ENCODE measurements at places on chromosomes 13 and 19.

DNA sequence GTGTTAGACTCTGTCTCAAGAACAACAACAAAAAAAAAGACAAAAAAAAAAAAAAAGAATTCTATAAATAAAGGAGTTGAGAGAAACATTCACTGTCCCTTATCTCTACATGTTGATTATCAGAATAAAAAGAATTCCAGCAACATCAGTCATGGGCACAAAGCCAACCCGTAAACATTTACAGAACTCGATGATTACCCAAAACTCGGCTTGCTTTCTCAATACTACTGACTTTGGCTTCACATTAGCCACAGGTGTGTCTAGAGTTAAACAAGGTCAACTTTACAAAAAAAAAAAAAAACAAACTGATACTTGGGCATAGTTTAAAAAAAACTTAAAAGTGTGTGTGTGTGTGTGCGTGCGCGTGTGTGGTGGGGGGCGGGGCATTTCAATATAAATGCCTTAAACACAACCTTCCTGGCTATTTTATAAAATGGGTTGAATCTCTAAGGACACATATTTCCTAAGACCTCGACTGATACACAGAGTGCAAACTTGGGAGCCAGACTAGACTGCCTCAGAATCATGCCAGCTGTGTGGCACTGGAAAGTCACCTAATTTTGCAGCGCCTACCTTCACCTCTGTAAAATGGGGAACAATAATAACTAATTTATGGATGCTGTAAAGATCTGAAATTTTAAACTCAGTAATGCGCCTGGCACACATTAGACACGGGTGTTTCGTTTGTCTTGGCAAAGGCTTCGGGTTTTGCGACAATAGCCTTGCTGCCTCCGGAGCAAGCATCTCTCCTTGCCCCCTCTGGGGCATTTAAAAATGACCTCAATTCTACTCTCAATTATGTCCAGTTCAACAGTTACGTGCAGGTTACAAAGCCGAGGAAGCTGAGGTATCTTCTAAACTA, 922 bp downstream of the EBPL start:
- no peak for DNase-seq

- DNase-seq = no peak
Measured at GRCh38 chr13:98565726-98566565, 11.0 kb downstream of the STK24 start.

DNA sequence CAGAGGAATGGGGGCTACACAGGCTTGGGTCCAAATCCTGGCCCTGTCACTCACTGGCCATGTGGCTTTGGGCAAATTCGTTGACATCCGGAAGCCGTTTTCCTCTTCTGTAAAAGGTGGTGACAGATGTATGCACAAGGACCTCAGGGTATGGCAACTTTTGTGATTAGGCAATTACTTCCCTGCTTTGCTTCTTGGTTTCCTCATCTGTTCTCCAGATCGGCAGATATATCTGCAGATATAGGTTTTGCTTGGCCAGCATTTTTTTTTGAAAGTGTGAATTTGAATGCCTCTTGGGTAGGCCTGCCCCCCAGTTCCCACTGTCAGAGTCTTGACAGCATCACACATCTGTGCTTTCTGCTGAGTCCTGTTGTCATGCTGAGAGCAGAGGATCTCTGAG, 17.7 kb downstream of the TMEM272 start:
- DNase-seq = peak; percentile 93

- DNase-seq = no peak
Measured at GRCh38 chr13:110328573-110328972, 21.5 kb downstream of the COL4A2 start.

GRCh38 chr19:8143041-8143440, 6.4 kb downstream of the FBN3 start:
- no peak for DNase-seq

- DNase-seq = no peak
Measured at GRCh38 chr13:38606699-38607535, 80.0 kb upstream of the FREM2 start.

DNA sequence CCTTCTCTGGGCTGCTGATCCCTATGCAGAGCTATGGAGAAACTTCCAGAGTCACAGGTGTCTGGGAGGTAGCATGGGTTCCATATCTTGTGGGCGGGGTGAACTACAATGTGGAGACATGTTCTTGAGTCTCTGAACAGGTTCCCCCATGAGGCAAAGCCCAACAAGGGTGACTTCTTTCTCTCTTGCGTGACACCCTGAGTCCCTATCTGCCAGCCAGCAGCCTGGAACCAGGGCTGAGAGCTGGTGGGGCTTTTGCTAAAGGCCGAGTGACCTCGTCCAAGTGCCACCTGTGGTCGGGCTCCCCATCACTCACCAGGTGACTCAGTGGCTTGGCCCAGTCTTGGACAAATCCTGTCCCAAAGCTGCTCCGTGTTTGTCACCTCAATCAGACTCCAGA, 88.0 kb upstream of the ZNF536 start:
- peak; percentile 51 for DNase-seq

GRCh38 chr13:21445759-21446158, 13.3 kb downstream of the ZDHHC20 start:
- no peak for DNase-seq

GRCh38 chr13:111219950-111220349, 100.5 kb upstream of the TEX29 start:
- no peak for DNase-seq

GRCh38 chr19:39335168-39335548, 685 bp downstream of the GMFG start:
- no peak for DNase-seq

GRCh38 chr19:12773571-12773970, 1.8 kb downstream of the HOOK2 start:
- peak; percentile 59 for DNase-seq

DNA sequence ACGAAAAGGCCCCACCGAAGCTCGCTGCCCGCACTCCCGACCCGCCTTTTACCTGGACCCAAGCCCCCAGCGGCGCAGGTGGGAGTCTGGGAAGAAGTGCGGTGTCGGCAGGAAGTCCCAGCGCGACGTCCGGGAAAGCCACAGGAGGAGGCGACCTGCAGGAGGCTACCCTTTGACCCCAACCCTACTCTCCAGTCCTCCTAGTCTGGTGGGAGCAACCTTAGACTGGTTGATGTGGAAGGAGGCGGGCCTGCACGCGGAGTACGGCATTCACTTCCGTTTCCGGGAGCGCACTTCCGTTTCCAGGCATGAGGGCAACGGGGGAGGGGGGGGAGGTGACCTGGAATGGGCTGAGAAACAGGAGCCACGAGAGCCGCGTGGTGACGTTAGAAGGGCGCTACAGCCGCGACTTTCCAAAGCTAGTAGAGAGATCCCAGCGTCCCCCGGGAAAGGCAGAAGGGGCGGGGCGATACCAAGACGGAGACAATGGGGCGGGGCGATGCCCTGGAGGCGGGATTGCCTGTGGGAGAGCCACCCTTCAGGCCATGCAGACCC, 28.5 kb downstream of the ZNF266 start:
- DNase-seq = no peak

DNA sequence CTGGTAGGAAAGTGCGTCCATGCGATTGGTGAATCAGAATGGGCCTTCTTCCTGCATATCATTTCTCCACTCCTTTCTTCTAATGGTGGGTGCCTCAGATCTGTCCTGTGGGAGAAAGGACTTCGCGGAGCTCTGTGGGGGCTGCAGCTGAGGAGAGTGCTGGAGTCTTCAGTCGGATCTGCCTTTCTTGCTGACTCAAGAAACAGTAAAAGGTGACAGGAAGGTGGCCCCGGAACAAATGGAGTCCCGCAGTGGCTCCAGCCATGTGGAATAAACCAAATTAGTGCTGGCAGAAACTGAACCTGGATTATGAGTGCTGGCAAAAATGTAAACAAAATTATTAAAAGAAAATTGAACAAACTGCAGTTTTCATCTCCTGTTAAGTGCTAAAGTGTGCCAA, 15.1 kb upstream of the GAS6 start:
- DNase-seq = no peak

GRCh38 chr13:106373304-106373988, 162.0 kb downstream of the EFNB2 start:
- DNase-seq = no peak

DNA sequence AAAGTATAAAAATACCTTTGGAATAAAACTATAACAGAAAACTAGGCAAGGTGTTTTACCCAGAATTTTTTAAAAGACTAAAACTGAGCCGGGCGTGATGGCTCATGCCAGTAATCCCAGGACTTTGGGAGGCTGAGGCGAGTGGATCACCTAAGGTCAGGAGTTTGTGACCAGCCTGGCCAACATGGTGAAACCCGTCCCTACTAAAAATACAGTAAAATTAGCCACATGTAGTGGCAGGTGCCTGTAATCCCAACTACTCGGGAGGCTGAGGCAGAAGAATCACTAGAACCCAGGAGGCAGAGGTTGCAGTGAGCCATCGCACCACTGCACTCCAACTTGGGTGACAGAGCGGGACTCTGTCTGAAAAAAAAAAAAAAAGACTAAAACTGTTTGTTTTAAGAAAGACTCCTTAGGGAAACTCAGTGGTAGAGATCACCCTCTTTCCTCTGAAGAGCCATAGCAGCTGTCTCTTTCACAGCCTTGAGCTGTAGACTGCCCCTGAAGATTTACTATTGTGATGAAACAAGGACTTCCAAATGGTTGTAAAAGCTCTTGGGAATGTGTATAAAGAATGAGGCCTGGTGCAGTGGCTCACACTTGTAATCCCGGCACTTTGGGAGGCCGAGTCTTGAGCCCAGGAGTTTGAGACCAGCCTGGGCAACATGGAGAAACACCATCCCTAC, 14.7 kb upstream of the KCTD4 start:
- no peak for DNase-seq

DNA sequence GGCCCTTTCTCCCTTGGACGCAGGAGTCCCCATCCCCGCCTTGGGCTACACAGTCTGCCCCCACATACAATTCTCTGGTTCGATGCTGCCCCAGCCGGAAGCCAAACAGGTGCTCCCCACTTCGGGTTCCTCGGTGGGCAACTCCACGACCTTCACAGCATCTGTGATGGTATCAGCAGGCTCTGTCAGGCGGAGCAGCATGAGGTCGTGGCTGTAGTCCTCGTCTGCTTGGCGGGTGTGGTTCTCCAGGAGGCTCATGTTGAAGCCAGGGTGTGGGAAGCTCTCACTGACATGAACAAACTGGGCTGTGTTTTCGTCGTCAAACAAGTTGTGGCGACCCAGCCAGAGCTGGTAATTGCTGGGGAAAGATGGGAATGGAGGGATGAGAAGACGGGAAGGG, 3.5 kb downstream of the KLK1 start:
- DNase-seq = no peak

- DNase-seq = no peak
Measured at GRCh38 chr19:821231-821824, 427 bp downstream of the PLPPR3 start.

- DNase-seq = no peak
Measured at GRCh38 chr13:44425041-44425814, 51.6 kb downstream of the SERP2 start.

GRCh38 chr19:13742756-13743155, 21.6 kb upstream of the MRI1 start:
- DNase-seq = no peak

GRCh38 chr19:35248310-35249145, at the start of gene LSR:
Gene LSR, plus strand, starts transcription at chr19:35249002. Its CDS starts 21 bp downstream, at chr19:35249023.
- no peak for DNase-seq

DNA sequence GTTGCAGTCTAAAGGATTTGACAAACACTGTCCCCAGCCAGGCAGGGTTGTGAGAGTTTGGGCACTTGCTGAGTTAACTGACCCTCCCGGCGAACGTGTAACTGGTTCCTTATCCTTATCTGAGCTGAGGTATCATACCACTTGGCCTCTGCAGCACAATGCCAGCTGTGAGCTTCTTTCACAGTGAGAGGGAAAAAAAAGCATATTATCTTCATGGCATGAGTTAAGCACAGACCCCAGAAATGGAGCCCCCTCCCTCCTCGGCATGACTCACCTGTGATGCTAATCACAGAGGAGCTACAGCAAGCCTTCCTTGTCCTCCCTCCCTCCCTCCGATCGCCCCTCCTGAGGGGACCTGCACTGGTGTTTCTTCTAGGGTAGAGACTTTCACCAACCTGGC, 60.5 kb downstream of the EFNB2 start:
- no peak for DNase-seq

- no peak for DNase-seq
Measured at GRCh38 chr13:75225288-75226032, 256.5 kb downstream of the TBC1D4 start.

GRCh38 chr13:108621462-108621861, 7.9 kb upstream of the MYO16 start:
- no peak for DNase-seq

DNA sequence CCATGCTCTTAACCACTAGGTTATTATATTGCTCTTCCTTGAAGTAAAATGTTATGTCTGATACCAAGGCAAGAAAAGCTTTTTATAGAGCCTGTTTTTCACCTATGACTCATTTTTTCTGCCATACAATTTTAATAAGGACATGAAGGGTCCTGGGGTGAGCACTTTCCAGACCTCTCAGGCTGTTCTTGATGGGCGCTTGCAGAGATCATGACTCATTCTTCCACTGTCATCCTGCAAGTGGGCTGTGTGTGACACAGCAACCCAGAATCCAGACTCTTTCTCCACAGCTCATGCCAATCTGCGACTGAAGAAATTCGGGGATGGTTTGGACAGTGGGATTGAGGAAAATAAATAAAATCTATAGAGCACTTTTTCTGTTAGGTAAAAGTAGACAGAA, 506.7 kb upstream of the NBEA start:
- no peak for DNase-seq

- DNase-seq = peak; percentile 92
Measured at GRCh38 chr19:13985771-13986347, 20.3 kb downstream of the RFX1 start.

DNA sequence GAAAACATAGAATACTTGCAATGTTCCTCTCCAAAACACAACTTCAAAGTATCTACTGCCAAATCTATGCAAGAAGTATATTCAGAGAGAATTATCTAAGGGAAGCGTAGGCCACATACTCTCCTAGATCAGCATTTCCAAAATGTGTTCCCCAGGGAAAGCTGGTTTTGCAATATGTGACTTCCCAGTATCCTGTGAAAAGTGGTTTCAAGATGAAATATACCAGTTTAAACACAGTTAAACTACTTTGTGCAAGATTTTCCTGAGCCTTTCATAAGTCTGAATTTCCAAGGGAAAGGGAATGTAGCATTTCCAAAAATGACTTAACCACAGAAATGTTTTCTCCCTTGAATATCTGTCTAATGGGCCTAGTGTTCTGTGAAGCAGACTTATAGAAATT, 7.6 kb downstream of the STARD13 start:
- no peak for DNase-seq

All from Karpas-422 (cell line).